ENCODE measurements at places on chromosomes 13 and 19.
A peak's percentile ranks its signal among the peaks of the same experiment; 100 is the strongest.

GRCh38 chr13:82654861-82655855 lies 1227.1 kb downstream of the SLITRK1 start:
- DNase-seq, result no peak

DNA sequence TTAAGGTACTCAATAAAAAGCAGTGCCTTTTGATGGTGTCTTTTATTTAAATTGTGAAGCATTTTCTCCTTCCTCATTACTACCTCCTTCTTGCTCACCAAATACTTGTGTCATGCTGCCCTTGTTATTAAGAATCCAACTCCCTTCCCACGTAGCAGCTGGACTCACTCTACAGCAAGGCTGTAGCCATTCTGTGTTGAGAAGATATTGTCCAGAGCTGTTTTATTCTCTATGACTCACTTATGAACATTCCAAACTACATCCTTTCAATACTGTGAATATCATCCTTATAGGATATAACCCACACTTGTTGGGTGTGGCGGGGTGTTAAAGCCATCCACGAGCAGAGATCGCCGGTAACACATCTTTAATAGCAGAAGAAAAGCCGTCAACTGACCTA lies 1671.5 kb upstream of the SLC10A2 start:
- DNase-seq, result no peak

- DNase-seq, result no peak
Measured at GRCh38 chr13:30829145-30829832, 76.8 kb upstream of the MEDAG start.

DNA sequence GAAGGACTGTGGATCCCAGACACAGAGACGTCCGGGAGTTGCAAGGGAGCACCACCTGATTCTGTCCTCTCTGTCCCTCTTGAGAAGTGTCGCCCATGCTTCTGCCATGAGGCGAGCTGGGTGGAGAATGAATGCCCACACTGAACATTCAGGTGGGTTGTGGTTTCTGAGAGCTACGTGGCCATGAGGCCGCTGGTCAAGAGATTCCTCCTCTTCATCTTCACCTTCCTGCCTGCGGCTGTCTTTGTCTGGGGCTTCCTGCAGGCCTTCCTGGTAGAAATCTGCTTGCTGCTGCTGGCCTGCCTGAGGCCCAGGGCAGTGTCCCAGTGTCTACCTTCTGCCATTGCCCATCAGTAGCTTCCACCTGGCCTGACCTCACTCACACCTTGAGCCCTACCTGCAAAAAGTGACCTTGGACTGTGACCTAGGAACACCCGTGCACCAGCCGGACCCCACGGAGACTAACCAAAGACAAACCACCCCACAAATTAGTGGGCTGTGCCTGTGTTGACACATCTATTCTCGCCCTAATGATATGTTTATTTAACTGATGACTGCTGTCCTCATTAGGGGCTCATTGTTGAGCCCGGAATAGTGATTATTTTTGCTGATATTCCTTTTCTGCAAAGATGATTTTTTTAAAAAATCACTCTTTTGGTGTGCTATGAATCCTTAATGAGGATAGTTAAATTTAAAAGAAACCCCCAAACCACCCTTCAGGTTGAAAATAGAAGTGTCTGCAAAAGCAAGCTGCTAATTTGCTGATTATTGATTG lies 38.7 kb upstream of the ZNF536 start:
- no peak for DNase-seq

DNA sequence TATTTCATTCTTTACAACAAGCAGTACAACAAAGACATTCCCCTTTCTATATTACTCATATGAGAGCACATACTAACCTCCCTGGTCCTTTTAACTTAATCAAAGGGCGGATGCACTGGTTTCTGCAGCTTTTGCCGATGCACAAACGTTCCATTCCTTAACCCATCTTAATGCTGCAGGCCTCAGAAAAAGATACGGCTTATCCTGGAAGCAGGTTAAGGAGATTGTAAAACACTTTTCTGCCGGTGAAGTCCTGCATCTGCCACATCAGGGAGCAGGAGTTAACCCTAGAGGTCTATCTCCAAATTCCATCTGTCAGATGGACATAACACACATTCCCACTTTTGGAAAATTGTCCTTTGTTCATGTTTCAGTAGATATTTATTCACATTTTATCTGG lies 11.5 kb upstream of the ZNF814 start:
- DNase-seq, result no peak

DNA sequence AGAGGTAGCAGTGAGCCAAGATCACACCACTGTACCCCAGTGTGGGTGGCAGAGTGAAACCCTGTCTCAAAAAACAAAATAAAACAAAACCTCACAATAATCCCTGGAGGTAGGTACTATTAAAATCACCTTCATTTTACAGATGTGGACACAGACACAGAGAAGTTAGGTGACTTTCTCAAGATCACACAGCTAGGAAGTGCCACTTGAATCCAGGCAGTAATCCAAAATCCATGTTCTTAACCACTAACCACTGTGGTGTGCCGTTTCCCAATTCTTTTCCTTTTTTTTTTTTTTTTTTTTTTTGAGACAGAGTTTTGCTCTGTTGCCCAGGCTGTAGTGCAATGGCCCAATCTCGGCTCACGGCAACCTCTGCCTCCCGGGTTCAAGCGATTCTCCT lies 9.0 kb downstream of the PPP1R14A start:
- no peak for DNase-seq

DNA sequence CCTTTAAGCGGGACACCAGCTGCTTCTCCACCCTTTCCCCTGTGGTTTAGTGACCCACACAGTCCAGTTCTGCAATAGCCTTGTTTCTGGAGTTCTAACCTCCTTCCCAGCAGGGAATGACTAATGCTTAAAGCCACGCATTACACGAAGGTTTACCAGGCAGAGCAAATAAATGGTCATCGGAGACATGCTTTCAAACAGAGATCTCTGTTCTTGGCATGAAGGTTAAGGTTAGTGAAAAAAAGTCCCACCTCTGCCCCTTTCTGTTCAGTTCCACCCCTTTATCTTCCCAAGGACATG lies 25.3 kb upstream of the MEDAG start:
- DNase-seq, result no peak

DNA sequence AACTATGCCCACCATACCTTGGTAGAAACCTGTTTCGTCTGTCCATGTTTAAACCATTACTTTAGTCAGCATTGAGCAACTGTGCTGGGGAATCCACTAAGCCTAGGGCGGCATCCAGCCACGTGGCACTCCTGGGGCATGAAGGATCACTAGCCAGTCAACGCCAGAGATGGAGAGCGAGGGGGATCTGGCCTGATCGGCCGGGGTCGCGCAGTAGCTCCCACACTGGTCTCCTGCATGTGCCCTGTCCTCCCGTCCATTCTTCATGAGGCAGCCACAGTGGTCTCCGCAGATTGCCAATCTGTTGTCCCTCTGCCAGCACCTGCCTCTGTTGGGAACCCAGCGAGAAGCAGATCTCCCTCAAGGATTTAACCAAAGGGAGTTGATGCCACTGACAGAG lies 109.4 kb downstream of the DPF1 start:
- no peak for DNase-seq

GRCh38 chr13:45932172-45932571 lies 80.6 kb upstream of the SIAH3 start:
- DNase-seq, result no peak

- DNase-seq, result no peak
Measured at GRCh38 chr19:798415-799075, 1.3 kb downstream of the PTBP1 start.

GRCh38 chr13:43360892-43361610 lies 337.7 kb downstream of the DNAJC15 start:
- DNase-seq, result no peak

DNA sequence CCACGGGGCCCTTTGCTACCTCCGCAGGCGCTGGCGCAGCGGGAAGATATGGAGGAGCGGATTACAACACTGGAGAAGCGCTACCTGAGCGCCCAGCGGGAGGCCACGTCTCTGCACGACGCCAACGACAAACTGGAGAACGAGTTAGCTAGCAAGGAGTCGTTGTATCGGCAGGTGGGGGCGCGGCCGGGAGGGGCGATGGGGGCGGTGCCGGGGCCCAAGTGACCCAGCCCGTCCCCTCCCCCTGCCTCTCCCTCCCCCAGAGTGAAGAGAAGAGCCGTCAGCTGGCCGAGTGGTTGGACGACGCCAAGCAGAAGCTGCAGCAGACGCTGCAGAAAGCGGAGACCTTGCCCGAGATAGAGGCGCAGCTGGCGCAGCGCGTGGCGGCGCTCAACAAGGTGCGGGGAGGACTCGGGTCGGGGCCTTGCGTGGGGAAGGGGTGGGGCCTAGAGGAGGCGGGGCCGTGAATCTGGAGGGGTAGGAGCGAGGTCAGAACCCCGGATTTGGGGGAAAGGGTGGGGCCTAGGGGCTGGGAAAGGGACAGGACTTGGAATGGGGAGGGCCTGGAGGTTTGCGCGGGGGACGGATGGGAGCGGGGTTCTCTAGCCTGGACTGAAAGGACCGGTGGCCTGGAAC lies 13.7 kb downstream of the PPFIA3 start:
- peak; percentile 69 for DNase-seq

DNA sequence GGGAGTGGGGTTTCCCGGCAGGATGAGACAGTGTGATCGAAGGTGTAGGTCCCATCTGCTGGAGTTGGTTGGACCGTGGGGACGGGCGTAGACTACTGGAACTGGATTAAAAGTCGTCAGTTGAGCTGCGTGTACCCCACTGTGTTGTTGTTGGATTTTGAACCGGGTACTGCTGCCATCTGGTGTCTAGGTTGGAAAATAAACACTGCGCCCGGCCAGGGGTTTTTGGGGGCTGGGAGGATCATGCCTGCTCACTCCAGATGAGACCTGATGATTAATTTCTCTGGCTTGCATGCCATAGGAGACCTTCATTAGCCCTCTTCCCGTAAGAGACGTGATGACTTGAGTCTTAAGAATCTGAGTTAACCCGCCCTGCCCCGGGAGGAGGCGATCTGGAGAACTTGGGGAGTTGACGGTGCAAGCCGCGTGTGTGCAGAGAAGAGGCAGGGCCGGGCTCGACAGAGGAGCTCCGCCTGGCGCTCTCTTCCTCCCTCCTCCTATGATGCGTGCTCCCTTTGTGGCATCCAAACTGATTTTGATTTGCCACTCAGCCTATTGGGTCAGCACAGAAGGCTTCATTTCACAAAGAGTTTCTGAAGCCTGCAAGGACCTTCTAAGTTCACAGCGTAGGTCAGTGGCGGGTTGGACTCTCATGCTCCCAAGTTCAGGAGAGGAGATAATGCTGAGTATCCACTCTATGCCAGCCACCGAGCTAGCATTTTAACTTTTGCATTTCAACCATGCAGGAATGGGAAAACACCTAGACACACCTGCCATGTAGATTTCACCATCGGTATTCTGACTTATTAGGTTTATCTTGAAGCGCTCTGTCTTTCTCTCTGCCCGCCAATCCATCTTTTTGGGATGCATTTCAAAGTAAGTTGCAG lies 2.7 kb downstream of the UHRF1 start:
- DNase-seq, result no peak

Measured in NCI-H1105 (cell line).